ENCODE measurements at places on chromosomes 3 and 15.

DNA sequence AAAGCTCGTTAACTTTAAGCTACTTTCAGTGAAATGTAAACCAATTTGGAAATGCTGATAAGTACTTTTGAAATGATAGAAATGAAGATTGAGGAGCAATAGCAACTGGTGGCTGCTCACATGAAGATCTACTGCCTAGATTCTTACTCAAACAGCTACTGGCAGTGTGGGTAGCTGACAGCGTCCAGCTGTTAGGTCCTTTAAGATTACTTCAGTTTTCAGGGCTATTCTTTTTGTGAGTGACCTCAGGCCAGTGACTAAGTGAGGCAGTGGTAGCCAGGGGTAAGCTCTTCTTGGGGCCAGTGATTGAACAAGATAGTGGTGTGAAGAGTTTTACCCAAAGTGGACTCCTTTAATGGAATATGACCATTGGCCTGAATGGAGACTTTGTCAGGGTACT lies 41.3 kb downstream of the NECTIN3 start:
- no peak for DNase-seq

GRCh38 chr3:9769426-9770275 lies at the start of gene CAMK1:
TSS of gene CAMK1 (minus strand) at chr3:9769947. CDS start at chr3:9767749, 2,198 bp downstream.
- peak; percentile 23 for DNase-seq

- DNase-seq: no peak
These were observed 2.3 kb downstream of the RNF13 start for GRCh38 chr3:149815321-149815720.

DNA sequence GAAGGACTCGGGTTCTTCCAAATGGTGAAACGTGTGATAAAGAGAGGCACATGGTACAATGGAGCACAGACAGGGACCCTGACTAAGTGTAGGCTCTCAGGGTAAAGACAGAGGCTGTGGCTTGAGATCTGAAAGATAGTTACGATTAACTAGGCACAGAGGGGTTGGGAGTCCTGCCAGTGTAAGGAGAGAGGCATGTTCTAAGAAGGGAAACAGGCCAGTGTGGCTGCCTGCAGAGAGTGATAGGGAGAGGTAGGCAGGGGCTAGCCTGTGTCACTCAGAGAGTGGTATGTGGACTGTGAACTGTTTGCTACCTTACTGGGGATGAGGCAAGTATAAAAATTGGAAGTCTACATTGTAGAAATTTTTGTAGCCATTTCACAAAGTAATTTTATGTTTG lies 109.5 kb downstream of the PEX5L start:
- no peak for DNase-seq

DNA sequence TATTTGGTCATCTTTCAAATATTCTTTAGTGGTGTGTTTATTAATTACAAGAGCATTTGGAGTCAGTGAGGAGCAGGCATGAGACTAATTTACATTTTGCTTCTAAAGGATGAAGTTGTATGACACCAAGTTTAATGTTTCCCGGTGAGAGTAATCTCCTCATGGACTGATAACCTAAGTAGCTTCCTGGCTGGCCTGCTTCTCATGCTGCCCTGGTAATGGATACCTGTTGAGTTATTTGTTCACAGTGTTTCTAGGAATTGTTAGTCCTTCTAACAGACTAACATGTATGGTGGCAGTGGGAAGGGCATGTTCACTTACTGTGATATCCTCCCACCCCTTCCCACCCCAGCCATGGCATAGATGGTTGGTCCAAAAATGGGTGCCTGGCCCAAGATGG lies 69.3 kb upstream of the CMTM7 start:
- DNase-seq: no peak

DNA sequence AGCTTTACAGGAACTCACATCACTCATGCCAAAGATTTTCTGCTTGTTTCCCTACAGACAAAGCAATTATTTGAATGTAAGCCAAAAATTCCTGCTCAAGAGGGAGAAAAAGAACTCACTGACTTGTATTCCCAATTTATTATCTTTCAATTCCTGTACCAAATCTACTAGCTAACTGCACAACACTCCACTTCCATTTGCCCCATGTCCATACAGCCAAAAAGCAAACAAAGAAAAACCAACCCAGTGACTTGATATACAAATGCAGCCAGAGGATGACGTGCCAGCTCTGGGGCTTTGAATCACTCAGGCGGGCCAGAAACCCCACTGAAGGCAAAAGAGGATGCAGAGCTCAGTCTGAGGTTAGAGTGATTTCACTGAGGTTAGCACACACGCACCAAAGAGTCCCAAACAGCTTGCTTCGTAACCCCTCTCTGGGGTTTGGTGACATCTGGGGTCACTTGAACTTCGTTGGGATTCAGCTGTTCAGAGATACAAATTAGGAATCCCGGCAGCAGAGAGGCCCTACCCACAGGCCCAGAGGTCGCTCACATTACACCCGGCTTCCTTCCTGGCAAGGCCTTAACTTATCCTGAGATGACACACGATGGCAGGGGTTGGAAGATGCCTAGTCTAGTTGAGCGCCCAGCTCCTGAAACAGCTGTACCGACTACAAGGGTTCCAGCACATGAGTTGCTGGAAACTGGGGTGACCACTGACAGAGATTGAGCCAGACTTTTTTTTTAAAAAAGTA lies 1.6 kb downstream of the RFTN1 start:
- DNase-seq: peak; percentile 88

DNA sequence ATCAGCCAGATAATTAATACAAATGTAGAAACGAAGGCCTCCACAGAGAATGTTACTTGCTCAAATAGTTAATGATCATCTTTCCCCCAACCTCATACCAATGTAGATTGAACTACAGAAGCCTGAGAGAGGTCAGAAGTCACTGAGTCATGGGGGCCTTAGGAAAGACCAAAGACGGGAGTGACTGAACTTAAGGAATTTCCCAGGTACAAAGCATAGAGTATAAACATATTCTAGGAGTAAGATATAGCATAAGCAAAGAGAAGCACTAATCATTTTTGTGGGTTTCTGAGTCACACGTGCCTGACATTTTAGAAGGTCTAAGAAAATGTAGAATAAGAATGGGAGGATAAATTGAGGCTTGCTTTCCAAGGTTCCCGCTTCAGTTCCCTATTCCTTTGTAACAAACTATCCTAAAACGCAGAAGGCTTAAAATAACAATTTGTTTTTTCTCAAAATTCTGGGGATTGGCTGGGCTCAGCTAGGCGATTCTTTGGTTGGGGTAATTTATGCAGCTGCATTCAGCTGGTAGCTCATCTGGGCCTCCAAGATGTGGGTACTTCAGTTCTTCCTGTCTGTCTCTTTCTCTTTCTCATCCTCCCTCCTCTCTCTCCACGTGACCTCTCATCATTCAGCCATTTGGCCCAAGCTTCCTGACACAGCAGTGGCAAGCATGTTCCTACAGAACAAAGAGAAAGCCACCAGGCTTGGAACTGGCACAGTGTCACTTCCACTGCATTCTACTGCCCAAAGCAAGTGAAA lies 422.6 kb downstream of the FOXP1 start:
- peak; percentile 42 for DNase-seq

GRCh38 chr3:151356794-151357462 lies 27.6 kb upstream of the P2RY13 start:
- DNase-seq: no peak

DNA sequence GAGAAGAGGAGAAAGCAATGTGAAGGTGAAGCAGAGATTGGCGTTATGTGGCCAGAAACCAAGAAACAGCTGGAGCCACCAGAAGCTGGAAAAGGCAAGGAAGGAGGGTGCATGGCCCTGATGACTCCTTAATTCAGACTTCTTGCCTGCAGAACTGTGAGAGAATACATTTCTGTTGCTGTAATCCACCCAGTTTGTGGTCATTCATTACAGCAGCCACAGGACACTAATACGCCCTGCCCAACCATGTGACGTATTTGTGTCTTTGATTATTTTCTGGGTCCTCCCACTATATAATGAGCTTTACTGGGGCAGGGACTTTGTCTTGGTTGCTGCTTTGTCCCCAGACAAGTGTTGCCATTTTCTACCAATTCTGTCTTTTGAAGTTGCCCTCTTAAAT lies 64.5 kb upstream of the MITF start:
- no peak for DNase-seq

Data from CD4-positive, CD25-positive, alpha-beta regulatory T cell (primary cell).